Stimulated activated CD4-positive, alpha-beta T cell treated with anti-CD3 and anti-CD28 coated beads, TNF-alpha, amount 100 ng/mL, for 48 hours (primary cell): ENCODE measurements at places on chromosomes 5 and 9.

GRCh38 chr9:122180633-122181032 is 20.9 kb downstream of the MORN5 start:
- no peak for DNase-seq

DNA sequence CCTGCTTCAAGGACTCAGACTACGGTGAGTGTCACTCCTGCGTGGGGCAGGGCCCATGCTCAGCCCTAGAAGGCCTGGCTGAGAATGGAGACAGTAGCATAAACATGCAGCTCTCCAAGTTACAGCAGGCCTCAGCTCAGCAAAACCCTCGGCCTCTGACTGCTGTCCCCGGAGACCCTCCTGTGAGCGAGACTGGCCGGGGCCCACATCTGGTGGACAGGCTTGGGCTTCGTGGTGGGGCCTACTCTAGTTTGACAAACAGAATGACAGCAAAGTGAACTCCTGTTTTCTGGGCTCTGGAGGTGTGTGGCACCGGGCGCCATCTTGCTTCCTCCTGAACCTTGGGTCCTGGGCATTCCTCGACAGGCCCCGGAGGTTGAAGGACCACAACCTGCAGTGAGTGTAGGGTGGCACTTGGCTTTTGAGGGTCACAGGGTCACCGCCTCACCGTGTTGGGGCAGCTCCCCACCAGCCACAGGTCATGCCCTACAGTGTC is 97.5 kb downstream of the PHF2 start:
- DNase-seq, result no peak

DNA sequence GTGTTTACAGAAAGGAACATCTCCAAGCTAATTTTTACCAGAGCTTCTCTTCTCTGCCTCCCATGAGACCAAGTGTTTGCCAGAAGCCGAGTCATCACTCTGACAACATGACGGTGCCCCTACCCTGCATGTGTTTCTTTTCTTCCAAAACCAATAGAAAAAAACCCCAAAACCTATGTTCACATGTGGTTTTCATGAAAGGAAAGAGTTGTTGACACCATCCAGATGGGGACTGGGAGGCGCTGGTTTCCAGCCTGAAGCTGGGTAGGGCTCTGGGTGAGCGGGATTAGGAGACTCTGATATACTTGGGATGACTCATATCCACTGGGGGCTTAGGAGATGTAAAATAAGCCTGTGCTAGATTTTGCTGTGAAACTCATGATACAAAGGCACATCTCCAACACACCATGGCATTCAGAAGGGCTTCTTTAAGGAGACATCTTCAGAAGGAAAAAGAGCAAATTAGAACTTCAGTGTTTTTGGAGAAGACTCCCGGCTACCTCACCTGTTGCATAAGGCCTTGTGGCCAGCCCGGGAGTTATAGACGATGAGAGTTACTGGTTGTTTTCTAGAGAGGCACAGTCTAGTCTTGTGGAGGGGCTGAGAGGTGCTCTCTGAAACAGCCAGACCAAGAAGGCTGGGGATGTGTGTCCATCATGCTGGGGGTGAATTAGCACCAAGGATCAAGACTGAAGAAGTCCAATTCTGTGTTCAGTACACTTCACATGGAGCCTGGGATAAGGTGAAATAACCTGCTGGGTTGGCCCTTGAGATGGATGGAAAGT is 108.9 kb upstream of the LHFPL2 start:
- no peak for DNase-seq

DNA sequence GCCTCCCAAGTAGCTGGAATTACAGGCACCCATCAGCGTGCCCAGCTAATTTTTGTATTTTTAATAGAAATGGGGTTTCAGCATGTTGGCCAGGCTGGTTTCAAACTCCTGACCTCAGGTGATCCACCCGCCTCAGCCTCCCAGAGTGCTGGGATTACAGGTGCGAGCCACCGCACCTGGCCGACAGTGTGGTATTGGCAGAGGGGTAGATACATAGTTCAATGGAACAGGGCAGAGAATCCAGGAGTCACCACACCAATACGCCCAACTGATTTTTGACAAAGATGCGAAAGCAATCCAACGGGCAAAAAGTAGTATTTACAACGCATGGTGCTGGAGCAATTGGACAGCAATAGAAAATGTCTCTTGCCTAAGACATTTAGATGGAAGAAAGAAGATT is 164.0 kb upstream of the PPP1R26 start:
- no peak for DNase-seq

- no peak for DNase-seq
Measured at GRCh38 chr9:125964702-125965225, 217.6 kb downstream of the PBX3 start.

DNA sequence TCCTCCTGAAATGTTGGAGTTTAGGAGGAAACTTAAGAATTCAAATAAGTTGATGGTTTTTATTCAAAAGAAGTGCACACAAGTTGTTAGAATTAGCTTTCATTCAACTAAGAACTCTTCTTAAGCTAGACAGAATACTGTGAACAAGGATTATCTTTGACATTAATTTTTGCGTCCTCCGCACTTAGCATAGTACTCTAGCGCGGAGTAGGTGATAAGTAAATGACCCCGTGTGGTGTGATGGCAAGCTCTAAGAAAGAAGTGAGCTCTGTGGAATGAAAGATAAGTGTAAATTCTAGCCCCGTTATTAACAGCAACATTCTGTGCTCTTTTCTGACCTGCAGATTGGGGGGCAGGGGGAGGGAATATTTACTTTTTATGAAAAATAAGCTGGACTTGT is 1.0 kb downstream of the BRIX1 start:
- DNase-seq, result no peak

- DNase-seq, result no peak
Measured at GRCh38 chr9:93368437-93368836, 83.0 kb upstream of the FAM120A start.

DNA sequence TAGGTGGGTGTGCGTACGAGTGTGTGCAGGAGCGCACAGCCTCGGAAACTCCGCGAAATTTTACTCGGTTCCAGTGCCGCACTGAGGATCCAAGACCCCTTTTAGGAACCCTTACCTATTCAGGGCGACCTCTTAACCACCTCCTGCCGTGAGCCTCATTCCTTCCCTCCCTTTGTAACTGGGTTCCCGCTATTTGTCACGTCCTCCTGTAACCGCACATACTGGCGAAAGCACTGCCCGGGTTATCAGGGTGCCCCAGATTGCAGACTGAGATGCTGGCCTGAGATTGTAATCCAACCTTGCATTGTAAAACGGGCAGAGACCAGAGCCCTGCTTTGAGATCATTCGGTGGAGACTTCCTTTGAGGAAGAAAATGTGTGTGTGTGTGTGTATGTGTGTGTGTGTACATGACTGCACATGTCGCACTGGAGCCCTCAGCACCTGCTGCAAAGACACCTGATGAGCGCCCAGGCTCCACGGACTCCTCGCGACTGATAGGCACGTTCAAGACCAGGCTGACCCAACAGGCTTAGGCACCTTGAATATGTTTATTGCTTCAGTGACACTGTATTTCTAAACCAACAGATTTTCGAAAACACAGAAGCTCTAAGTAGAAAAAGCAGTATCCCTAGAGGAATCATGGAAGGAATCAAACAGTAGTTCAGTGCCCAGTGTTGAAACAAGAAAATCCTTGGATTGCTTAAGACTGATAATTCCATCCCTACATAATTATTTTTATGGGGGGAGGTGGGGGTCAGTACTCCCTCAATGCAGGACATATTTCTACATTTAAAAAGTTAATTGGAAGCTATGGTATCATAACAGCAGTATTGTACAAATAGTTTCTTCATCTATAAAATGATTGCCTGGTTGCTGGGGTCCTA is 86.5 kb upstream of the TNFAIP8 start:
- no peak for DNase-seq
